Right cardiac atrium (tissue), 5 donors: ENCODE measurements at places on chromosomes 13 and 19. TPM values are rescaled to one million over a fixed set of nuclear protein-coding genes. Genes with fewer than 3 reads are reported as not detected.

Gene GGN
- 1.3 TPM for total RNA-seq

Gene IQCN
- 1.4 TPM for total RNA-seq

Gene DDX39A
- 34.7 TPM for total RNA-seq

DNA sequence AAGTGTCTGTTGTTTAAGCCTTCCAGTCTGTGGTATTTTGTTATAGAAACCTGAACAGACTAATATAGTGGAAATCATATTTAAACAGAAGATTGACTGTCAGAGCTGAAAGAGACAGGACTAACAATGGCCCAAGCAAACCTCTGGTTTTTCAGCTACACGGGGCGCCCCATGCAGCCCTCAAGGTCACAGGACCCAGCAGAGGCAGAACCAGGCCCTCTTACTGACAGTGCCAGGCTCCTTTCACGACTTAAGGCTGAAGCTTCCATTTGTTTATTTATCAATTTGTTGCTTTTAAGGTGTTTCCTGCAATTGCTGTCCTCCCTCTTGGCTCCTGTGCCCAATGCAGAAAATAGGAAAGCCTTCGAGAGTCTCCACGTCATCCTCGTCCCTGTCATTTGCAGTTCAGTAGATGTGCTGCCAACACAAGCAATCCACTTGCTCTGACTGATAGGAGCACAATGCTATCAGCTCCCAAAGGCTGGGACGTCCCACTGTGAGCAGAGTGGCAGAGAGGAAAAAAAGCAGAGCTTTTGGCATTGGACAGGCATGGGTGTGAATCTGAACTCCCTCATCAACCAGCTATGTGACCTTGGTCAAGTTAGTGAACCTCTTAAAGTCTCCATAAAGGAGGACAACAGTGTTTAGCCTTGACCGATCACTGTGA lies 10.5 kb upstream of the SLC7A1 start:
- no peak for DNase-seq

- peak; percentile 91 for DNase-seq
Measured at GRCh38 chr19:679418-680286, 3.5 kb downstream of the FSTL3 start.

DNA sequence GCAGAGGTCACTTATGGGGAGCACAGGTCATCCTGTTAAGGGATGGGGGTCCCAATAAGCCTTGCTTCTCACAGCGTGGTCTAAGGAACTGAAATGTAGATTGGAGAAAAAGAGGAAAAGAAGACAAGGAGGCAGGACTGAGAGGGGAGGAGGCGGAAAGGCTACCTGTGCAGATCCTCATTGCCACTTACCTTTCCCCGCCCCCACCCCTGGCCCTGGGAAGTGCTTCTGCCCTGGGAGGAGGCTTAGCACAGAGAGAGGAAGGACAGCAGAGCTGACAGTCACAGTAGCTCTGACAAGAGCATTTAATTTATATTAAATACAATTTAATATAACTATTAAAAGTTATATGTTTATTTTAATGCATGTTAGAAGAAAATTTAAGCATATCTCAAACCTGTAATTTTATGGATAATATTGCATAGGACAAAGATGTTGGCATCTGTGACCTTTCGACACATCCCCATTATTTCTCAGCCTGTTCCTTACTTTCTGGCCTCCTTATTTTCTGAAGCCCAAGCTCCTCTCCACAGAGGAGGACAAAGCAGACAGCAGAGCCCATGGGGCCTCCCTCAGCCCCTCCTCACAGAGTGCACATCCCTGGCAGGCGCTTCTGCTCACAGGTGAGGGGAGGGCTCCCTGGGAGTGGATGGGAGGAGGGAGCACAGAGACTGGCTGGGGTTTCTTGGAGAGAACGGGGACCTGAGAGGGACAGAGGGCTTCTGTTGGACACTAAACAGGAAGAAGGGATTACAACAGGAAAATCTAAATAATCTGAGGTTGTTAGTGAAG lies 23.4 kb downstream of the CEACAM21 start:
- no peak for DNase-seq
